ENCODE measurements at places on chromosomes 6 and 20.
A peak's percentile ranks its signal among the peaks of the same experiment; 100 is the strongest.

- no peak for DNase-seq
These were observed 758.9 kb upstream of the MMS22L start for GRCh38 chr6:98041921-98042320.

DNA sequence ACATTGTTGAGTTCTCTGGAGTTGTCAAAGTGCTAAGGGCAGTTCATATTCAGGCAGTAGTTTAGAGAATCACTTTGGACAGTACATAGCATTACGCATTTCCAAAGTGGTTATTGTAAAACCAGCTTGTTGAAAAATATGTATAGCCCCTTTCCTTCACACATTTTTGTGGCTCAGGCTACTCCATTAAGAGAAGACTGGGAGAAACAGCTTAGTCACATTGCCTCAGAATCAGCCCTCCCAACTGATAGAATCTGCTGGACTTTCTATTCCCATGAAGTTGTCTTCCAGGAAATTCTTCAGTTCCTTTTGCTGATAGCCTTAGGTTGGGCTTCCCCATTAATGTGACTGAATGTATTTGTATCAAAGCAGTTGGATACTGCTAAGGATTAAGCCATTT lies 39.5 kb upstream of the HDGFL1 start:
- DNase-seq: no peak

- no peak for DNase-seq
These were observed 619.4 kb downstream of the PHF3 start for GRCh38 chr6:64255000-64255399.

- no peak for DNase-seq
These were observed 20.3 kb downstream of the CCDC170 start for GRCh38 chr6:151514000-151514730.

- DNase-seq: no peak
These were observed 74.7 kb downstream of the MYLK4 start for GRCh38 chr6:2676048-2676447.

- no peak for DNase-seq
These were observed 24.7 kb upstream of the CRISP1 start for GRCh38 chr6:49890988-49891387.

DNA sequence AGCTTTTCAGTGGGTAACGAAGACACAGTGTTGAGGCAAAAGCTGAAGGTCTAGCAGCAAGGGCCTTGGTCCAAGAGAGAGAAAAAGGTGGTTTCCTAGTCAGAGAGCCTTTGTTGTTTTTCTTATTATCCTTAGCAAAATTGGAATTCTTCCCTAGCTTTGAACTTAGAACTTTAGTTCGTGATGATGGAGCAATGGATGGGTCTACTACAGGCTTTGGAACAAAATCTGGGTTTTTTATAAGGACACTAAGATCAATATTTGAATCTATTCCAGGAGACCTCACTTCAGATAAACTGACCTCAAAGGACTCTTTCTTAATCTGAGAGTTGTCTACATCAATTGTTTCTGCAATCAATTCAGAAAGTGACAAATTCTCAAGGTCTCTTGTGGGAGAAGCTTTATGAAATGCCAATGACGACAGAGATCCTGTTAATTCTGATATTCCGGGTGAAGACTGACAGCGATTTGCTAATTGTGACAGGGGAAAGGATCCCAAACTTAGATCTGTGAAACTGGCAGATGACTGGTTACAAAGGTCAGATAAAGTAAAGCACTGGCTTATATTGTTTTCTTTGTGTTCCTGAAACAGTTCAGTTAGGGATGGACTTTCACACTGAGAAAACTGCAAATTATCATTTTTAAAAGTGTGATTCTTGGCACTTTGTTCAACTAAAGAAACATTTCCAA lies 17.7 kb downstream of the HBS1L start:
- no peak for DNase-seq

- DNase-seq: no peak
These were observed 321.2 kb upstream of the RUNX2 start for GRCh38 chr6:45006893-45007292.

GRCh38 chr20:24033151-24033550 lies 44.6 kb upstream of the GGTLC1 start:
- no peak for DNase-seq

GRCh38 chr6:146775220-146775619 lies 176.4 kb downstream of the ADGB start:
- no peak for DNase-seq

DNA sequence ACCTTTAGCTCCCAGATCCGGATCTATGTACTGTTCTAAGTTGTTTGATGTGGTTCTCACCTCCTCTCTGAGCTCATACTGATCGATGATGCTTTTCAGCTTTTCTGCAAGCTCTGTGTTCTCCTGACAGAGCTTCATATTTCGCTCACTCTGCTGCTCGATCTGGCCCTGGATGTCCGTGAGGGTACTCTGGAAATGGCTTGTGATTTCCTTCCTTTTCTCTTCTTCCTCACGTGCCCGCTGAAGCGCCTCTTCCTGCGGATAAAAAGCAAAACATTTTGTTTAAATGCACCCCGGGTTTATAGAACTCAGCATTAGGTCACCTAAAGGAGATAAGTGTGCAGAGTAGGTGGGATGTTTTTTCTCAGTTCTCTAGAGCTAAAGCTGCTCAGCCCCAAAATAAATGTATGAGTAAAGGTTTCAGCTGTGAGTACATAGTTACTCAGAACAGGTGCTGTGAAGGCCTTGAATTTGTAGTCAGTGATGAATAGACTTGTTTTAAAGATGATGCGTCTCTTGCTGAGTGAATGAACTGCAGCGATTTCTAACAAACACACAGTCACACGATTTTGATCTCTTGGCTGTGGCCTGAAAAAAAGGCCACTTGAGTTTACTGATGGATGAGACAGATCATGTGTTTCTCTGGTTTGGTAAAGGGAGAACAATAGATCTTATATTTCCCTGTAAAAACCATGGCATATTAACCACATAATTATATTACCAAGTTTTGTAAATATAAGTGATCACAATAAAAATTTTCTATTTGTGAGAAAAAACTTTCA lies 29.1 kb downstream of the TXLNB start:
- peak; percentile 65 for DNase-seq

DNA sequence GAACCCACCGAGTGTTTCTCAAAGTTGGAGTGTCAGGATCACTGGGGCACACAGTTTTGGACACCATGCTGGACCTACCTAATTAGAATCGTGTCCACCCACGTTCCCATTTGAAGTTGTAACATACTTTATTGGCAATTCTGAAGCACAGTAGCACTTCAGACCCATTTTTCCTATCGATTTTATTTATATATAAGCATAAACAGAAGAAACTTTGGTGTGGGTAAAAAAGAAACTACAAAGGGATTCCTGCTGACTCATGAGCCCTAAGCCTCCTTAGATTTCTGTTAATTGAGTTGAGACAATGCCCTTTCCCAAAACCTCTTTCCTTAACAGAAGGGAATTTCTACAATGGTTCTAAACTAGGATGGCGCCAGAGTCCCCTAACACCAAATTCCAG lies 398.0 kb downstream of the CDKAL1 start:
- DNase-seq: no peak

GRCh38 chr6:152575621-152576150 lies 61.5 kb downstream of the SYNE1 start:
- no peak for DNase-seq

DNA sequence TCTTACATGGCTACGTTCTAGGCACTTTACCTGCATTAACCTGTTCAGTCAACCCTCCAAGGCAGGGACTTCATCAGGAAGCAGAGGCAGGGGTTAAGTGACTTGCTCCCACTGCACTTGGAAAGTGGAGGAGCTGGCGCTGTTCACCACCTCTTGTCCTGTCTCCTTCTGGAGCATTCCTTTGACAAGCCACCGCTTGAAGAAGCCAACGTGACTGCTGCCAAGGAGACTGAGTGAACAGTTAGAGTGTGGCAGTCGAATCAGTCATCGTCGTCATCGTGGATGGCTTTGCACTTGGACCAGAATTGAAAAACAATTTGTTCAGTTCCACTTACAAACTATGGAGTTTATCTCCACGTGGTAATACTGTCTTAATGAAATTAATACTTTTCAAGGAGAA lies 60.9 kb downstream of the TULP4 start:
- DNase-seq: no peak

- no peak for DNase-seq
These were observed 74.3 kb downstream of the ARID1B start for GRCh38 chr6:156851454-156851921.

GRCh38 chr6:71388068-71388744 lies 99.6 kb downstream of the OGFRL1 start:
- DNase-seq: no peak

- DNase-seq: no peak
These were observed 9.4 kb downstream of the OR12D1 start for GRCh38 chr6:29424168-29424567.

GRCh38 chr6:98498866-98499265 lies 335.5 kb upstream of the POU3F2 start:
- no peak for DNase-seq

DNA sequence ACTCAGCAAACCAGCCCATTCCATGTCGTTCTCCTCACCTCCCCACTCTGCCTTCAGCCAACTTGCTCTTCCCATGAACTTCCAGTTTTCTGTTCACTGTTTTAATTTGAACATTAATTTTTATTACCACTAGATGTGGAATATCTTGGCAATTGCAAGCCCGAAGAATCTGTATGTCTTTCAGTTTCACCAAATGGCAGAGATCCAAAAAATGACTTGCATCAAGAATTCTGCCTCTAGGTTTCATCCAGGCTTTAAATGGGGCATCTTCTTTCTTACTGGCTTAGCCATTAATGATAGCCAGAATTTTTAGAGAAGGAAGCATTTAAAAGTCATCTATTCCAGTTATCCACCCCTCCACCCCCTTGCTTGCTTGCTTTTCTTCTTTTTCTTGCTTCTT lies 39.0 kb downstream of the CAP2 start:
- no peak for DNase-seq

DNA sequence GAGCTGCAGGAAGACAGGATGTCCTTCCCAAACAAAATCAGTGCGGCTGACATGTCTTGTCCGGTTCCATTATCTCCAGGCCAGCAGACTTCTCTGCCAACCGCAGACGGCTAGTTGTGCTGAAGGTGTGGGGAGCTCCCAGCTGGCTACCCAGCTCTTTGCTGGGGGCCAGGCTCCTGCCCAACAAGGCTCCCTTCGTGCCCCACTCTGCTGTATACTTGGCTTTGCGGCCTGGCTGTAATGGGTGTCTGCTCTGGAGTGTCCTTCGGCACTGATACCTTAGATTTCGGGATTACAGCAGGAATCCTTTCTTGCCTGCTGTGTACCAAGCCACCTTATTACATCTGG lies 48.7 kb upstream of the IRF4 start:
- no peak for DNase-seq

DNA sequence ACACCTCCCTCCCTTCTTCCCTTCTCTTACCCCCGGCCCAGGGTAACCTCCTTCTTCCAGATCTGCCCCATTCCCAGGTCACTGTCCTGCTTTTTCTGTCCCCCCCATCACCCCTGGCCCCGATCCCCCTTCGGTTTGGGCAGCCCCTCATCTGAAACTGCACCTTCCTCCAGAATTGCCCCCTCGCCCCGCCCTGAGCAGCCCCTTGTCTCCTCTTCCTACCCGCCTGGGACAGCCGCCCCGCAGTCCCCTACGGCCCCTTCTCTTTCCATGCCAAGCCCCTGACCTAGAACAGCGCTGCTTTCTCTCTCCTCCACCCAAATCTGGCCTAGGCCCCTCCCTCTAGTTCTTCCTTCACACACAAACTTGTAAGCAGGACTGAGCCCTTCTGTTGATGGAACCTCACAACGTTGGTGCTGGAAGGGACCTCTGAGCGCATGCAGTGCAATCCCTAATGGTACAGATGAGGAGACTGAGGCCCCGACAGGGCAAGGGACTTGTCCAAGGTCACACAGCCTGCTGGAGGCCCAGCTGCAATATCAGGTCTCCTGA lies 630 bp downstream of the PPP2R5D start:
- no peak for DNase-seq

DNA sequence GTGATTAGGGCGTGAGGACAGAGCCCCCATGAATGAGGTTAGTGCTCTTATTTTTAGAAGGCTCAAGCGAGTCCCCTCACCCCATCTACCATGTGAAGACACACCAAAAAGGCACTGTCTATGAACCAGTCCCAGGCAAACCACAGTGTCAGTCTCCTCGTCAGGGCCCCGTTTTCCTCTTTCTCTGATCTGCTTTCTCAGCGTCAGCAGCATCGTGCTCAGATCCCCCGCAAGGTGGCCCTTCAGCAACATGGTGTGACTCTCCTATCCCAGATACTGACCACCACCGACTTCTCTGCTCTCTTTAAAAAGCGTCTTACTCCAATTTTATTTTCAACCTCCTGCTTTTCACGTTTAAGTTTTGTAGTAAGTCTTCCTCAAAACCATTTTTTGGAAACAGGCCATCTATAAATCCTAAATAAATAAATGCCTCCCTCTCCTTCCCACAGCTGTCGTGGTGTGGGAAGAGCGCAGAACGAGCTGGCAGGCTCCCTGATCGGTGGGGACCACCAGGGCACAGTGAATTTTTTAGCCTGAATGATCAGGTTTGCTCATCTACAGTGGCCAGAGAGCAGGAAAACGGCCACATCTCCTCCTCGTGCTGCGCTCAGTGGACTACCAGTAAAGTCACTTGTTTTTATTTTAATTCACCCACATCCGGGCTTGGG lies 113.1 kb downstream of the BMP7 start:
- no peak for DNase-seq

- DNase-seq: no peak
These were observed 88.0 kb upstream of the ADGRF1 start for GRCh38 chr6:47130086-47130485.

DNA sequence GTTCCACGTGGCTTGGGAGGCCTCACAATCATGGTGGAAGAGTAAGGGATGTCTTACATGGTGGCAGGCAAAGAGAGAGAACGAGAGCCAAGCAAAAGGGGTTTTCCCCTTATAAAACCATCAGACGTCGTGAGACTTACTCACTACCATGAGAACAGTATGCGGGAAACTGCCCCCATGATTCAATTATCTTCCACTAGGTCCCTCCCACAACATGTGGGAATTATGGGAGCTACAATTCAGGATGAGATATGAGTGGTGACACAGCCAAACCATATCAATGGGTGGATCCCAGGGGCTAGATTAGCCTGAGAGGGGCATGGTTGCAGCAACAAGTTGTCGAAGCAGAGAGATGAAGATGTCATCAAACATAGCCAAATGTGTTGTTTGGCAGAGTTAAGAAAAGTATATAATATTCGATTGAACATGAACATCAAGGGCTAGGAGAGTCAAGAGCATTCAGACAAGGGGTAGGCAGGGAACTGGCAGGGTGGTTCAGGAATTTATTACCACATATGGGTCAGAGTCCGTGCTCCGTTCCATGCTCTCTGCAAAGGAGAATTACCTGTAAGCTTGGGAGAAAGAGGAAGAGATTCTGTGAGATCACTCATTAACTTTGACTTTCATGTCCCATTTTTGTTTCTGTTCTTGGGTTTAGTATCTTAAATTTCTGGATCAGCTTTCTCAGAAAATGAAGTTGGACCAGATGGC lies 98.8 kb downstream of the CCDC170 start:
- no peak for DNase-seq

- DNase-seq: no peak
These were observed 63.5 kb upstream of the VSTM2L start for GRCh38 chr20:37839432-37839827.

DNA sequence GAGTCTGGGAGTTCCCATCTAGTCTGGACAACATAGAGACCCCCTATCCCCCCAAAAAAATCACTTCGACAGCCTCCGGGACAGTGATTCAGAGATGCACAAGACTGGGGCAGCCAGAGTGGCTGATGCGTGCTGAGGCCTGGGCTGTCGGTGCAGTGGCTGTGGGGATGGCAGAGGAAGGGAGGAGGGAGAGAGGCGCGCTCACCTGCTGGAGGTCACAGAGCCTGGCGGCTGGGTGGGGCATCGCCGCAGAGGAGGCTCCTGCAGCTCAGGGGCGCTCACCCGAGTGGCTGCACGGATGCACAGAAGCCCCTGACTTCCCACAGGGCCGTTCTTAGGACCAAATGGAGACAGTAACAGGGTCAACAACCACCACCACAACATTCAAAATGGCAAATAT lies 182.8 kb downstream of the SMOC2 start:
- DNase-seq: no peak
